ENCODE measurements at places on chromosomes 2 and 18. TPM values are rescaled to one million over a fixed set of nuclear protein-coding genes. Genes with fewer than 3 reads are reported as not detected.

DNA sequence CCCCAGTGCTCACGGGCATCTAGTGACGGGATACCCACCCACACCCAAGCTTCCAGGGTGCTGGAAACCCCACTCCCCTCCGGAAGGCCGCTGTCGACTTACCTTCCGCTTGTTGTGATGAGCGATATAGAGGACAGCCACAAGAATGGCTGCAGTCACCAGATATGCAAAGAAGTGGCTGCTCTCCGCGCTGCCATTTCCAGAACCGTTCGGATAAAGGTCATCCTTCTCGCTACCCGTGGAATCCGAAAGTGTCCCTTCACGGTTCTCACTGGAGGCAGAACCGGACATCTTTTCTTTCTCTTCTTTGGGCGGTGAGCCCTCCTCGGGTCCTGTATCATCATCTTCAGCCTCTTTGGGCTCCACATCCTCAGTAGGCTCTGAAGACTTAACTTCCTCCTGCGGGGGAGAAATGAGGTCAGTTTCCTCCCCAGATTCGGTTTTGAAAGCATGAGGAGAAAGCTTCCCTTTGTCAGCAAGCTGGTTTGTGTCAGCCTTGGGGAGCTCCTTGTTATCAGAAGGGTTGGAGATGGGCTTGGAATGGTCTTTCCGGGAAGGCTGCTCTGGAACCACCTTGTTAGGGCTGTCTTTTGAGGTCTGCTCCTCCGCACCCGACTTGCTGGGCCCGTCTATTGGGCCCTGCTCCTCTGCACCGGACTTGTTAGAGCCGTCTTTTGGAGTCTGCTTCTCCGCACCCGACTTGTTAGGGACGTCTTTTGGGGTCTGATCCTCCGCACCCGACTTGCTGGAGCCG is 1.2 kb downstream of the TGOLN2 start:
- peak overlapping the region; percentile 90 for H3K4me3 ChIP-seq
- H3K36me3 ChIP-seq = peaks cover 12% of the 10 kb centered on the region
- H3K27me3 ChIP-seq = no peaks in the 10 kb centered on the region
- peak overlapping the region; percentile 98 for H3K27ac ChIP-seq

DNA sequence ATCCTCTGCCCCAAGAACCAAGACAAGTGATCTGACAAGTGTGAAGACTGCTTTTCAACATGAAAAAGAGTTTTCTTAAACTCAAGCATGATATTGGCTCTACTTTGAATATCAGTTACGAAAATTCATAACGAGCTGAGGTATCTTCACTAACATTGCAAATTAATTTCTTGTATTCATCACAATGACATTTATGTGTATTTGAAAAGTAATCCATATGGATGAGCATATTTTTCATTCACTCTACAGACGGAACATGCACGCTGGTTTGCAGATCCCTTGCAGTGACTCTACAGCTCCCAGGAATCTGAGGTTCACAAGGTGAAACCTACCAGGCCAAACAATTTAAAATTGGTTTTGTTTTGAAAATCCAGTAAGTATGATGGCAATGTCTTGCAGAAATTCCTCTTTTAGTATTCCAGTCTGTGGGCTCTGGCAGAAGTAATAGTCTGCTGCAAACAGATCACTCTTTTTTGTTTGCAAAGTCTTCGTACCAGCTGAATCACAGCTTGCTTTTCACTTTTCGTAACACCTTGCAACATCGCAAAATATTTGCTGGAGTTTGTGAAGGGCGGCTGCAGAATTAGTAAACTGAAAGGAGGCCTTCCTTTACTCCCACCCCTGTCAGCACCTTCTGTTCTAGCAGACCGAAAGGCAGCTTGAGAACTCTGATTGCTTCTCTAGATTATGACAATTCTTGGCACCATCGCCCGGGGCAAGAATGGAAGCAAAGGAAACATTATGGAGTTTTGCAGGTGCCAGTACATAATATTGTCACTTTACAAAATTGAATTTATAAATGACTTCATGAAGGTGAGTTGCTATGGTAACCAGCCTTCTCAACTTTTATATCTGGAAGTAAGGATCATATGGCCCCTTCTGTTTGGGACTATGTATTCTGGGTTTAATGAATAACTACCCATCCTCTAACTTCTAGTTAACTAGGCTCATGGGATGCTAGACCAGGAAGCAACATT is 168.7 kb downstream of the TMEM247 start:
- no peaks in the 10 kb centered on the region for H3K36me3 ChIP-seq
- no peaks in the 10 kb centered on the region for H3K27me3 ChIP-seq

DBI gene
- polyA plus RNA-seq = 653 TPM

DNA sequence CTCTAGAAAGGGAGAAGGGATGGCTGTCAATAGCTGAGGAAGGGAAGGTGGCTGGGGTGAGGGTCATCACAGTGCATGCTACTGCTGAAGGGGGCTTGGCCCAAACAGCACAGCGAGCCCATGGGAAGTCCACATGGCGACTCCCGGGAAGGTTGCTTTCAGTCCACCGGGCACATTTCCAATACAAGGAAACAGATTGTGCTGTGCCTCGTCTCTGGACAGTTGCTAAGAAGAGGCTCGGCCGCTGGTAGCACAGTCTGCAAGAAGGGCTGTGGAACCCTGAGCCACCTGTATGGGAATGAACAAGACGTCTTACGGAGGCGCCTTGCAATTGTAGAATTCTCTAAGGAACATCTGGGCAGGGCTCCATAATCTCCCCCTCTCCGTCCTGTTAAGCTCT is 123.1 kb downstream of the CELF4 start:
- H3K4me3 ChIP-seq = no peak overlapping the region
- H3K36me3 ChIP-seq = no peaks in the 10 kb centered on the region
- no peak for DNase-seq
- H3K27me3 ChIP-seq = no peaks in the 10 kb centered on the region

EML4 gene
- polyA plus RNA-seq = 62.7 TPM

DNA sequence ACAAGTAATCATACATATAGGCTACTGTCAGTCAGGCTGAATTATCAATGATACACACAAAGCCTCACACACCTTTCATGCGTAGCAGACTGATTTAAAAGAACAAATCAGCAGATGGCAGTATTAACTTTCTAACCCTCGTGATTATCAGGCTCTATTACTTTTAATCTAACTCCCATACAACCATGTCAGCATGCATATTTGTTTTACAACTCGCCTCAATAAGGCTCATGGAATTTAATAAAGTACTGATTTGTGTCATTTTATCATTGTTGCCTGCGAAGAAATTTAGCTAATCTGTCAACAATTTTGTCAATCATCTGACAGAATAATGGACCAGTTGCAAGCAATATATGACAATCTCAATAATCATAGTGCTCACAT is 82.8 kb downstream of the SLC25A12 start:
- DNase-seq = peak; percentile 62
- H3K4me3 ChIP-seq = no peak overlapping the region
- H3K27me3 ChIP-seq = no peaks in the 10 kb centered on the region
- H3K36me3 ChIP-seq = no peaks in the 10 kb centered on the region
- H3K4me1 ChIP-seq = peaks cover 2% of the 10 kb centered on the region

DNA sequence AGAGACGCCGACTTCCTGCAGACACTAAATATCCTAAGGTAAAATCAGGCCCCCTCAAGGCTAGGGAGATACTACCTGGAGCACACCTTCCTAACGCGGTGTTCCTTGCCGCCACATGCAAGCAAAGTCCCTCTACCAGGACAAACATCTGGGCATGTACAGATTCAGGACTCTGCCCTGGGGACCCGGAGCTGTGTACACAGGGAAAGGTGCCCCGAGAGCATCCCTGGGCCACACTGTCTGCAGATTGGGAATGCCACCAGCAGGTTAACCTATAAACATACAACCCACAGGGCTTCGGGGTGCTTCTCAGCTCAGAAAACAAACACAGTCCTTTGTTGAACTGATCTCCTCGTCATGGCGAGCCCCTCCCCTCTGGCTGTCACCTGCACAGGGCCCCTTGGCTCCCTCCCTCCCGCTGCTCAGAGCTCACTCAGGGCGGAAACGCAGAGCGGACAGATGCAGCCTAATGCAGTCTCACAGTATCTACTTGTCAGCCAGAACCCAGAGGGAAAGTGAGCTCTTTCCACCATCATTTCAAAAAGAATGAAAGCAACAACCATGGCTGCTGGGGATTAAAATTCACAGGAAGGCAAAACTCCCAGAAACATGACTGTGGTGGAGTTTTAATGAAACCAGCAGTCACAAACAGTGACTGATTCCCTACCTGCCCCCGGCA is 218.8 kb downstream of the HDAC4 start:
- H3K4me3 ChIP-seq = no peak overlapping the region
- H3K27me3 ChIP-seq = no peaks in the 10 kb centered on the region
- H3K27ac ChIP-seq = no peak overlapping the region
- DNase-seq = no peak

RNF152 gene
- polyA plus RNA-seq = 20.0 TPM

- H3K27ac ChIP-seq = no peak overlapping the region
- DNase-seq = no peak
- no peak overlapping the region for H3K4me3 ChIP-seq
These were observed 180.8 kb downstream of the MBD2 start for GRCh38 chr18:54043484-54044251.

LTBP1 gene
- polyA plus RNA-seq = 254 TPM

DNA sequence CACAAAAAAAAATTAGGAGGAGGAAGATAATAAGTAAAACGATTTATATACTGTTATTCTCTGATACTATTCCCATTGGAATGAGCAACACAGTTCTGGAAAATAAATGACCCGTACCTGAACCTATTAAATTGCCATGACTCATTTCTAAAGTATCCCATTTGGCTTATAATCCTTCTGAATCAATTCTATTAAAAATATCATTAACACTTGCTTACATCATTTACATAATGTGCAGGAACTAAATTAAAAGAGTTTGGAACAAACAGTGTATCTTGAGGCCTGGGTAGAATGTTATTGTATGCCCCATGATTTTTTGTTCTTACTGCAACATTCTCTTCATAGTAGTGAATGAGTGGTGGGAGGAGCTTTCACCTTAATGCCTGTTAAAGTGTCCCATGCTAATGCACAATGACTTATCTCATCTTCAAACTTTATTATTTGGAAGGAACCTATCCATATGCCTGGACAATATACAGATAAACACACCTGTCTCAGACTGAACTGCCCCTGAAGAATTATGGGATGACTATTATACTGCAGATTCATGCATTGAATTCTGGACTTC is 549.9 kb upstream of the ACVR2A start:
- H3K36me3 ChIP-seq = no peaks in the 10 kb centered on the region
- H3K4me1 ChIP-seq = no peaks in the 10 kb centered on the region
- DNase-seq = peak; percentile 49

DNA sequence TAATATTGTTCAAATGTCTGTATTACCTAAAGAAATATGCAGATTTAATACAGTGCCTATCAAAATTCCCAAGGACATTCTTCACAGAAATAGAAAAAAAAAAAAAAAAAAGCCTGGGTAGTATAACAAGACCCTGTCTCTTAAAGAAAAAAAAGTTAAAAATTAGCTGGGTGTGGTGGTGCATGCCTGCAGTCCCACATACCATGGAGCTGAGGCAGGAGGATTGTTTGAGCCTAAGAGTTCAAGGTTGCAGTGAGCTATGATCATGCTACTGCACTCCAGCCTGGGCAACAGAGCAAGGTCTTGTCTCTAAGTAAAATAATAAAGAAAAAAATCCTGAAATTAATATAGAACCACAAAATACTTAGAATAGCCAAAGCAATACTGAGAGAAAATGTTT is 51.9 kb downstream of the SLC16A14 start:
- H3K36me3 ChIP-seq = no peaks in the 10 kb centered on the region
- no peak overlapping the region for H3K4me3 ChIP-seq
- no peak overlapping the region for H3K27ac ChIP-seq
- no peaks in the 10 kb centered on the region for H3K4me1 ChIP-seq
- DNase-seq = no peak

DNA sequence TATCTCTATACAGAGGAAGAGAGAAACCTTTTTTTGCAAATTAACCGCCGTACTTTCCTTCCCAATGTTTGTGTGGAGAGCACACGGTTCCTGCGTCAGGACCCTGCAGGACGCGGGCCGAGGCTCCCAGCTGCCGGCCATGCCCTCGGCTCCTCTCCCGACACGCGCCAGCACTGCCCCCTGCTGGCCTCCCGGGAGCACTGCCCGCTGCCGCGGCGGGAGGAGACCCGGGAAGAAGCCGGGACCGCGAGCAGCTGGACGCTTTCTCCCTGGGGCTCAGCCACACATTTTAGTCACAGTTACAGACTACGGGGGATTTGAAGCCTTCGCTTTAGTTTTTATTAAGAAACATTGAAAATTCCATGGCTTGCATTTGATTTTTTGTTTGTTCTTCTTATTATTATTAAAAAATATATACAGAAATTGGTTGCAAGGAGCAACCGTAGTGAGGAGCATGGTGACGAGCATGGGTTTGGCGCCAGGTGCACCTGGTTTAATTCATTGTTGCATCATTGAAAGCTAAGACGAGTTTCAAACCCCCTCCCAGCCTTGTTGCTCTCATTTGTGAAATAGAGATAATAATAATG is 401.2 kb downstream of the GALR1 start:
- H3K4me1 ChIP-seq = no peaks in the 10 kb centered on the region

DNA sequence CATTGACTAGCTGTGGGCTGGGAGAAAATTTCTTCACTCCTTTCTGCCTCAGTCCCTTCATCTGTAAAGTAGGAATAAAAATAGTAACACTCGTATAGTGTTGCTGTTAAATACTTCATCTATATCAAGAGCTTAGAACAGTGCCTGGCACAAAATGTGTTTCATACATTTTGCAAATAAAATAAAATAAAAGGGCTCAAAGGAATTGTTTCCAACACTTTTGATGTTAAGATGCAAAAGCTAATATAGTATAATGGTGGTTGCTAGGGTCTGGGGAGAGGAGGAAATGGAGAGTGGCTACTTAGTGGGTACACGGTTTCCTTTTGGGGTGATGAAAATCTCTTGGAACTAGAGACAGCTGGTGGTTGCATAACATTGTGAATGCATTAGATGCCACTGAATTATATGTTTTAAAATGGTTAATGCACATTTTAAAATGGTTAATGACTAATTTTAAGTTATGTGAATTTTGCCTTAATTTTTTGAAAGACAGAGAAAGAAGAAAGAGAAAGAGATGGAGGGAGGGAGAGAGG is 542.1 kb upstream of the ID2 start:
- H3K4me3 ChIP-seq = no peak overlapping the region
- H3K36me3 ChIP-seq = no peaks in the 10 kb centered on the region
- DNase-seq = no peak
- H3K27ac ChIP-seq = peak overlapping the region; percentile 80

DYSF gene
- 0.67 TPM for polyA plus RNA-seq

GRCh38 chr2:176637486-176638166 is 368.4 kb downstream of the MTX2 start:
- peak; percentile 72 for DNase-seq
- H3K4me3 ChIP-seq = peak overlapping the region; percentile 63
- H3K36me3 ChIP-seq = no peaks in the 10 kb centered on the region
- no peak overlapping the region for H3K27ac ChIP-seq
- H3K4me1 ChIP-seq = no peaks in the 10 kb centered on the region

MYO7B gene
- polyA plus RNA-seq = not detected

- no peaks in the 10 kb centered on the region for H3K27me3 ChIP-seq
- no peak for DNase-seq
- H3K4me1 ChIP-seq = no peaks in the 10 kb centered on the region
- no peaks in the 10 kb centered on the region for H3K36me3 ChIP-seq
- no peak overlapping the region for H3K4me3 ChIP-seq
- no peak overlapping the region for H3K27ac ChIP-seq
These were observed 208.9 kb downstream of the ZEB2 start for GRCh38 chr2:144310889-144311608.
